ENCODE measurements at places on chromosomes 16 and 17. TPM values are rescaled to one million over a fixed set of nuclear protein-coding genes. Genes with fewer than 3 reads are reported as not detected.

Gene RABEP2
- total RNA-seq: 17.8 TPM

Gene PPL
- 0.31 TPM for total RNA-seq

Gene TMEM101
- 36.3 TPM for total RNA-seq

Gene ZNF385C
- total RNA-seq: 0.31 TPM

Gene AOC2
- 0.78 TPM for total RNA-seq

Gene ADPRM
- total RNA-seq: 19.8 TPM

Gene GGA2
- 27.8 TPM for total RNA-seq

Gene MFAP4
- 0.47 TPM for total RNA-seq

GRCh38 chr17:40268141-40268712, 19.5 kb upstream of the CDC6 start:
- DNase-seq: no peak

DNA sequence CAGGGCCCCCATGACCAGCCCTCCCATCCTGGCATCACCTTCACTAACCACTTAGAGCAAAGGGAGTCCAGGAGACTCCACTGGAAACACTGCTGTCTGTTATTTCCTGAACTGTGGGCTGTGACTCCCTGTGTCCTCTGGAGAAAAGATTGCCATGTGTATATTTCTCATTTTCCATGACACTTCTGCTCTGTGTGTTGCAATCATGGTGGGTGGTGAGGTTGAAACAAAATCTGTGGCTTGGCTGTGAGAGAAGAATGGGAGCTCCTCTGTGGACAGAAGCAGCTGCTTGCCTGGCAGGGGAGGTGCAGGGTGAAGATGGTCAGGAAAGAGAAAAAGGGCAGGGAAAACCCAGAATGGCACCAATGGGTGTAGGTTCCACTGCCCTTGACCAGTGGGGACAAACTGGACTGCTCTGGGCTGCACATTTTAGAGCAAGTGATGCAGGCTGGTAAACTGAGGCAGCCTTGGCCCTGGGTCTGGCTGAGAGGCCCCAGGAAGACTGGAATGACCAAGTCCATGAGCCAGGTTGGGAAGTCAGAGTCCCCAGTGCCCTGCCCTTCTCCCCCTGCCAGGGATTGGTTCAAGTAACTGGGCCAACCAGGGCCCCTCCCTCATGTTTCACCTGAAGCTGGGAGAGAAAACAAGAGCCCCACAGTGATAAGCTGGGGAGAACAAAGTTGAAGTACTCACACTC, 314.3 kb downstream of the C16orf95 start:
- DNase-seq: no peak

GRCh38 chr16:30041841-30042240, 10.8 kb upstream of the TLCD3B start:
- no peak for DNase-seq

DNA sequence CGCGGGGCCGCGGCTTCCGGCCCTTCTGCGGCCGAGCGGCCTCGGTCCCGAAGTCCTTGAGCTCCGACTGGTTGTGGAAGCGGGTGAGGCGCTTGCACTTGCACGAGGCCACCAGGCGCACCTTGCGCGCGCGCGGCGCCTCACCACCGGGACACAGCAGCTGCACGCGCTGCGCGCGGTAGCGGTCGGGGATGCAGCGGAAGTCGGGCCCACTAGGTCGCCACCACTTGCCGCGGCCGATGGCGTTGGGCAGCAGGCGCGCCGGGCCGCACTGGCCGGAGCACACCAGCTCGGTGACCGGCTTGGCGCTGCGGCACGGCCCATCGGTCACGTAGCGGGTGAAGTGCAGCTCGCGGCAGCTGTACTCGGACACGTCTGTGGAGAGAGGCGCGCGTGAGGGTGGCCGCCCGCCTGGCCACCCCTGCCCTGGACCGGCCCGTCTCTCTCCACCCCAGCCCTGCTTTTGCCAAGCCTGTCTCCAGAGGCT, 3.2 kb downstream of the SOST start:
- DNase-seq: no peak

DNA sequence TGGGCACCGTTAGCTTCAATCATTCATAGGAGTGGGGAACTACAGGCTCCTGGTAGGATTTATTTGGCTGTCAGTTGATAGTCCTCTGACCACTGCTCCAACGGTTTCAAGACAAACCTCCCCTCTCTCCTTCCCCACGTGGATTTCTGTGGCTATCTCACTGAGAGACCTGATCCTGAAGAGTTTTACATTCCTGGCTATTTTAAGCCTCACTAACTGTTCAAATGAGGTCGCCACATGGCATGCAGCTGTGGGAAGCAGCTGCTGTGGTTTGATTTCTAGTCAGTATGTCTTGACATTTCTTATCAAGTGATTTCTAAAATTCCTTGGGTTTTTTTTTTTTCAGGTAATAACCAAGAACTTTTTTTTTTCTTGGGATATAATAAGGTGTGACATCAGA, 38.3 kb downstream of the CDK5R1 start:
- DNase-seq: no peak

DNA sequence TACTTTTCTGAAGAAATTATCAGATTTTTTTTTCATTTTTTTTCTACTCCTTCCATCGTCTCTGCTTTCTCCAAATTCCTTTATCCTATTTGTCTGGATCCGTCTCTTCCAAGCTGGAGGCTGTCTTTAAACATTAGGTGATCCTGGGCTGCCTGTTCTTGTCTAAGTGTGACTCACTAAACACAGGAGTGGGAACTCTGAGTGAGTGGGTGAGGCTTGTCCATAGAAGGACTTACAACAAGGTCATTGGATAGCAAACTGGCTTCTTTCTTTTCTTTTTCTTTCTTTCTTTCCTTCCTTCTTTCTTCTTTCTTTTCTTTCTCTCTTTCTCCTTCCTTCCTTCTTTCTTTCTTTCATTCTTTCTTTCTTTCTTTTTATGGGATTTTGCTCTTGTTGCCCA, 18.2 kb downstream of the ALOX15 start:
- no peak for DNase-seq

DNA sequence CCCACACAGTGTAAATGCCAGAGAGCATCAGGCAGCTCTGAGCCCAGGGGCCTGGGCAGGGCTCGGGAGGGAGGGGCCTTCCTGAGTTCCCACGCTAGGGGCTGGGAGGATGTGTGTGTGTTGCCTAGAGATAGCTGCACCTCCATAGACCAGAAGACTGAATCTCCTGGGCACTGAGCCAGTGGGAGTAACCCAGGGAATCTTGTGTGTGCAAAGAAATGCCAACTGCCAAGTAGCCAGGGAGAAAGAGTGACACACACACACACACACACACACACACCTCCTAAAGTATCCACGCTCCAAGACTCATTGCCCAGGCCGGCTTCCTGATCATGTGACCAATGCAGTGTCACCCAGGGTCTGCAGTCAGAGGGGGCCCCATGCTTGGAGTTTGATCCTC, 166.2 kb upstream of the RPL38 start:
- DNase-seq: peak; percentile 35

DNA sequence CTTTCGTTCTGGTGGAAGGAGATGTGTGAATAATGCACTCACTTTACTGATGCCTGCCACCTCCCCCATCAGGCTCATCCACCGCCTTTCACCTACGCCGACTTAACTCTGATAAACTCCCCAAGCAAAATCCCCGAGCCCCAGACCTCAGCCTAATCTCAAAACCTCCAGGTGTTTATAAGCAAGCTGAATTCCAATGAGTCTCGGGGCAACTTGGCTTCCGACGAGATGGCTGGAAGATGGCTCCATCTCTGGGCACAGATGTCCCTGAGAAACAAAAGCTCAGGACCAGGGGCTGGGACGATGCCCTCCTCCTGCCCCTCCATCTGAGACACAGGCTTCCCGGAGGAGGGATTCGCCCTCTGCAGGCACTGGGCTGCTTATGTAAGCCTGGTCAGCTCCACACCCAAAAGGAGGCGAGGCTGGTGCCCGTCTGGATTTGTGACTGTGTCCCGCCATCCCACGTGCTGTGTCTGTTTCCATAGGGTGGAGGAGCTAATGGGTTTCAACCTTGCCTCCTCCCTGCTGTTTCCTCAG, 386.4 kb upstream of the TNRC6C start:
- DNase-seq: no peak

GRCh38 chr16:85986931-85987749, 88.2 kb downstream of the IRF8 start:
- no peak for DNase-seq

GRCh38 chr17:27471321-27472269, 15.3 kb downstream of the KSR1 start:
- peak; percentile 30 for DNase-seq

- no peak for DNase-seq
Observed at GRCh38 chr16:24745791-24746190, 16.3 kb downstream of the TNRC6A start.

DNA sequence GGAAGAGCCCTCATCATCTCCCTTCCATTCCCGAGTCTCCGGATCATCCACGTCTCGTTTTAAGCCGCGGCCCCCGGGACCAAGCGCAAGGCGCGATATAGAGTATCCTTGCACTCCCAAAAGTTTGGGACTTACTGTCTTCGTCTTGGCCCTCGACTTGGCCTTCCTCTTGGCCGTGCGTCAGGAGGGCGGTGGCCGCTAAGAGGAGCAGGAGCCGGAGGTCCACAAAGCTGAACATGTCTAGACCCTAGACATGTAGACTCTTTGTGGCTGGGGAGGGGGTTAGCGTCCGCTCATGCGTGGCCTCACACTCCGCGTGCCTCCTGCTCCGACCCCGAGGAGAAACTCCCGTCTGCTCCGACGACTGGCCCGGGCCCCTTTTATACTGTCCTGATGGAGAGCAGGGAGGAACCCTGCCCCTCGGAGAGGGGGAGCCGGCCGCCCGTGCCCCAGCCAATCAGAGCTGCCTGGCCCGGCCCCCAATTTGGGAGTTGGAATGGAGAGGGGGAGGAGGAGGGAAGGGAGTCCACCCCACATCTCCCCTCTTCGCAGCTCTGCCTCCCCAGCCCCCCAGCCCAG, at the start of gene COL1A1:
COL1A1 (minus strand) TSS at position 356 of the 579 bp plus-strand sequence; CDS start at position 238, 118 bp downstream.
- no peak for DNase-seq

GRCh38 chr17:8776248-8776647, 17.9 kb upstream of the SPDYE4 start:
- DNase-seq: no peak

- DNase-seq: no peak
Observed at GRCh38 chr16:57619606-57620334, 8.7 kb upstream of the ADGRG1 start.

GRCh38 chr17:8176197-8176940, at the start of gene TMEM107:
Gene TMEM107, minus strand, starts transcription at chr17:8176380. Its CDS starts 94 bp downstream, at chr17:8176286.
- DNase-seq: peak; percentile 76

DNA sequence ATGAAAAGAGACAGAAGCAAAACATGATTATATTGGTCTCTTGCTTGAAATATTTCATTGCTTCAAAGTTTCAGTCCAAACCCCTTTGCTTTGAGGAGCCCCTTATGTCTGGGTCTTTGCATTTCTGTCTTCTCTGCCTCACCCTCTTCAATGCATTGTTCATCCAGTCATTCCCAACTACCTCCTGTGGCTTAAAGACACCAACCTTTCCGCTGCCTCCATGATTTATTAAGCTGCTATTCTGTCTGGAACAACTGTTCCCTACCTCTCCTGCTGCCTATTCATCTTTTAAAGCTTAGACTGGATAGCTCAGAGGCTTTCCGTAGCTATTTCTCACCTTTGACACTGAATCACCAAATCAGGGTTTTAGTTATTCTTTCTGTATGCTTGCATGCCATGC, 2.3 kb downstream of the KRTAP3-2 start:
- DNase-seq: no peak

- no peak for DNase-seq
Observed at GRCh38 chr16:81448154-81449131, 3.8 kb downstream of the CMIP start.

DNA sequence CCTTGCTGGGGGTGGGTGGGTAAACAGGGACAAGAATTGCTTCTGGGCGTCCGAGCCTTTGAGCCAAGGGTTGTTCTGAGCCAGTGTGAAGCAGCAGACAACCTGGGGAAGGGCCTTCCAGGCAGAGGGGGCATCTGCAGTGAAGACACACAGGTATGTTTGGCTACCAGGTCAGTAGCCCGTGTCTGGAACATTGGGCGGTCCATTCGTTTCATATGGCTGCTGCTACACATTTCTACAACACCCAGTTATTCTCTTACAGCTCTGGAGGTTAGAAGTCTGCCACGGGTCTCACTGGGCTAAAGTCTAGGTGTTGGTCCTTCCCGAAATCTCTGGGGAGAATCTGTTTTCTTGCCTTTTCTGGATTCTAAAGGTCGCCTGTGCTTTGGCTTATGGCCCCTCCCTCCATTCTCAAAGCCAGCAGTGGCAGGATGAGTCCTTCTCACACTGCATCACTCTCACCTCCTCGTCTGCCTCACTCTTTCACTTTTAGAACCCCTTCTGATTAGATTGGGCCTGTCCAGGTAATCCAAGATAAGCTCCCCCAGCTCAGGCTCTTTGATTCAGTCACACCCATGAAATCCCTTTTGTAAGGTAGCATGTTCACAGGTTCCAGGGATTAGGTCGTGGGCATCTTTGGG, 136.1 kb downstream of the CLEC16A start:
- DNase-seq: no peak

DNA sequence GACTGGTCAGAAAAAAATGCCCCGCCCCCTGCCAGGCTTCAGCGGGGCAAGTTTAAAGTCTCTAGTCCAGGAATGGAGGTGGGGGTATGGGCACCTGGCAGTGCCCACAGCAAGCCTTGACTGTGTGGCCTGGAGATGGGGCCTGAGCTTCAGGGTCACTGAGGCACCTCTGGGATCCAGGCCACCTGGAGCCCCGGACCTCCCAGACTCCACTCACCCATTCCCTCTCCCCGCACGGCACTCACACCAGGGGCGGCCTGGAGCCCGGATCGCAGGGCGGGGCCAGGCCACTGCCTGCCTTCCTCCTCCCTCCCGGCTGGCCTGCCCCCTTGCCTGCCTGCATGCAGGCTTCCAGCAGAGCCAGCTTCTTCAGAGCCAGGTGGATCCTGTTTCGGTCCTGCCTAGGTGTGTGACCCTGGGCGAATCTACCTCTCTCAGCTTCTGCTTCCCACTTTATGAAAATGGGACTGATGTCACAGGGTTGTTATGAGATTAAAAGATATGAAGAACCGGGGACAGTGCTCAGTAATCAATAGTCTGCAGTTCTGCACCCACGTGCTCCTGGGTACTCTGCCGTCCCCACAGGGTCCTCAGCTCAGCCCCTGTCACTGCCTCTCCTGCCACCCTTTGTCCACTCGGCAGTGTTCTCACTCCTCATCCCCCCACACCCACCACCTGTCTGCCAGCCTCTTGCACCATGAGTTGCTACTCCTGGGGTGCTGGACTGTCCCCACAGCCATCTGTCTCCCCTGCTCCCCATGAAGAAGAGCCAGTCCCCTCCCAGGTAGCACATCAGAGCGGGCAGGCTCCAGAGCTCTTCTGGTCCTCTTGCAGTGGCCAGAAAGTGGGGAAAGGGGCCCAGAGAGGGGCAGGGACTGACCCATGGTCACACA, 1.2 kb upstream of the TCAP start:
- no peak for DNase-seq

- no peak for DNase-seq
Observed at GRCh38 chr17:64087252-64088005, 42.5 kb downstream of the ERN1 start.

Measured in occipital lobe (tissue), 3 donors.